ENCODE measurements at places on chromosomes 2 and 18.

DNA sequence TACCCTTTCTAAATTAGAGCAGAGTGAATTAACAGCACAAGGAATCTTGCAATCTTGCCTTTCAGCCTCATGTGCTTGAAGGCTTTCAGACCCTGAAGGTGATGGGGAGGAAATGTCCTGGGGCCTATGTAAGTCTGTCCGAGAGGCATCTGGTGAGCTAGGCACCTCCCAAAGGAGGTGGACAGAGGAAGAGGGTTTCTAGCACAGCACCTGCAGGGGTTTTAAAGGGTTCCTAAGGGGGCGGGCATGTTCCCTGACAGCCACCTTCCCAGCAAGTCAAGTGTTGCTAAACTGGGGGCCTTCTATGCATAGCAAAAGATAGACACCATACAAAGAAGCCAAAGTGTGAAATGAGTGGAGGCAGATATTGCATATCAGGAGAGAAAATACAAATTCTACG lies 88.5 kb downstream of the CDH2 start:
- no peak for DNase-seq

GRCh38 chr2:86292571-86293515 lies 44.6 kb downstream of the REEP1 start:
- DNase-seq: no peak

- DNase-seq: no peak
Observed at GRCh38 chr2:15971351-15971750, 31.0 kb downstream of the MYCN start.

DNA sequence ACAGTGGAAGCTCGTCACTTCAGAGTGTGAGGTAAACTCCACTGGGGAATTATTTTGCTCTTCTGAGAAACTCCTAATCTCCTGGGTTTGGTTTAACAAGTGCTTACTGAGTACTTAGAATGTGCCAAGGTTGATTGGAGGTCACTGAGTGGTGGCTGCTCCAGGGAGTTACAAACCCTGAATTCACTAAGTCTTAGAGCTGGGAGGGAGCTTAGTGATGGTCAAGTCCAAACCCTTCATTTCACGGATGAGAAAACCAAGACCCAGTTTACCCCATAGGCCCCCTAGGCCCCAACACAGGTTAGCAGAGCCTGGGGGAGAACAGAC lies 52.0 kb downstream of the SLC4A5 start:
- DNase-seq: no peak

DNA sequence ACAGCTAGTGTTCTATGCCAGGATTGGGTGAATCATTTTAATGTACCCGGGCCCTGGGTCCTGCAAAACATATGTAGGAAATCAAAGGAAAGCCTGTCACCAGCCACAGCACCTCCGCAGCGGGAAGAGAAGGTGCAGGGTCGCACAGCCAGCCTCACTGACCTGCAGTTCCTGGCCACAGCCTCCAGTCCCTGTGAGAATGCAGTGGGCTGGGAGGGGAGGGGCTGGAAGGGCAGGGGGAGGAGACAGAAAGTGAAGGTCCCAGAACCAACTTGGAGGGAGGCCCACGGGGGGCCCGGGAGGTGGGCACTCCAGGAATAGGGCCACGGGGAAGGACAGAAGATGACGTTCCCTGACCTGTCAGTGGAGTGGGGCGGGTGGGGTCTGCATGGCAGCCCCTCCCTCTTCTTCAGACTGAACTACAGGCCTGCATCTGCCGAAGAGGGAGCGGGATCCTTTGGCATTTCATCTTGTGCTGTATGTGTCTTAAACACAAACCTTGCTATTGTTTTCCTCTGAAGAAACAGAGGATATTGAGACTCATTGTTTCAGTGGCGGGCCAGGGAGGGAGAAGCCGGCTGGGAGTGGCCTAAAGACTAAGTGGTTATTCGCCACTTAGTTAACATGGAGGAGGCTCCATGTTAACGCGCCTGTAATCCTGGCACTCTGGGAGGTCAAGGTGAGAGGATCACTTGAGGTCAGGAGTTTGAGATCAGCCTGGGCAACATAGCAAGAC lies 7.5 kb downstream of the MAL start:
- no peak for DNase-seq

GRCh38 chr2:222136106-222136630 lies 162.6 kb downstream of the PAX3 start:
- no peak for DNase-seq
